ENCODE measurements at places on chromosomes 3 and 15. TPM values are rescaled to one million over a fixed set of nuclear protein-coding genes. Genes with fewer than 3 reads are reported as not detected.

The PGBD4 gene
- 2.4 TPM for total RNA-seq

The MTHFS gene
- total RNA-seq = 35.3 TPM

The C3orf20 gene
- total RNA-seq = 1.6 TPM

DNA sequence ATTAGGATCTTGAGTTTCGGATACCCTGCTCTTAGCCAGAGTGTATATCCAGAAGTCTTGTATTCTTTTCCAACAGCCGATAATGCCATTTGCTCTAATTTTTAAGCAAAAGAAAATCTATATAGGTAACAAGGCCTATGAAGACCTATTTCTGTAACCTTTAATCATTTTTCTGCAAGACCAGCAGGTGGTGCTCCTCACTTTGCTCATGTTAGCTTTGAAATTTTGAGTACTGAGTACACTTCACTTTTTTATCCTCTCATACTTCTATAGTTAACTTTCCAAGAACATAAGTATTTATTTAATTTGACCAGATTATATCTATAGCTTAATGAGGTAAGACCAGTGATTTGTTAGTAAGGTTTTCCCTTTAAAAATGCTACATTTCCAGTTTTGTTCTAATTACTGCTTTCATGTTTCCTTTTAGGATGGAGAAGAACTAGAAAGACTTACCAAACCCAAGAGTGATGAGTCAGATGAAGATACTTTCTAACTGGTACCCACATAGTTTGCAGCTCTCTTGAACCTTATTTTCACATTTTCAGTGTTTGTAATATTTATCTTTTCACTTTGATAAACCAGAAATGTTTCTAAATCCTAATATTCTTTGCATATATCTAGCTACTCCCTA lies 20.5 kb downstream of the SLC35A5 start:
- no peak for DNase-seq

DNA sequence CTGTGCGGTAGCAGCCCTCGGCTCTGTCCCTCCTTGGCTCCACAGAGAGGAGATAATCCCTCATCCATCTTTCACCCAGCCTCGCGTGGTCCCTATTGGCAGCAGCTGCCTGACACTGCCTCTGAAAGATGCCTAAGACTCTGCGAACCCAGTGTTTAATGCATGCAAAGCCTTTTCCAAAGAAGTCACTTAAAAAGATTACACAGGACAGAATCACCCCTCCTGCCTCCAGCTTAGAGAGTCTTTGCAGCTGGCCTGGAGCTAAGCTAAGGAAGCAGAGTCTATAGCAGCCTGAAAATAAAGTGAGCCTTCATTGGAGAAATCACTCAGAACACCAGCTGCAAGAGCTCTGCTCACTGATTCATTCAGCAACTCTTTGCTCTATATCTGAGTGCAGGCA lies 247.2 kb downstream of the SHQ1 start:
- DNase-seq = no peak

GRCh38 chr15:87730706-87731105 lies 525.8 kb downstream of the NTRK3 start:
- DNase-seq = no peak

- no peak for DNase-seq
Measured at GRCh38 chr3:77271306-77271705, 231.4 kb downstream of the ROBO2 start.

Measured in GM12878 (cell line).